ENCODE measurements at places on chromosomes 3 and 15.

DNA sequence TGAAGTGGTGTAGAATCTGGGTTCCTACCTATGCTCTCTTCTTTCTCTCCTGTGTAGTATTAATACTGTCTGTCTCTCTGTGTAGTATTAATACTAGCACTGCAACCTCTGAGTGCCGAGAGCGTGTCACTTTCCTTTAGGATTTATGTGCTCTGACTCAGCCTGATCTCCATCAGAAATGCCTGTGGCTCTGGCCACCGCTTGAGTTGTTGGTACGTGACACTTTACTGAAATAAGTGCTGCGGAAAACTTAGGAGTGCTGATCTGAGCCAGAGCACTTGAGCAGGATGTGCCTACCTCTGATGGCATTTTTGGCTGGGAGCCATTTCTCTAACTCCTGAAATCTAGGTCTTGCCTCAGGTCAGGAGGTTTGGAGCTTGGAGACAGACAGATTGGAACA, 807.4 kb downstream of the SQOR start:
- DNase-seq = no peak

- no peak for DNase-seq
Observed at GRCh38 chr3:44845528-44846520, 15.9 kb upstream of the TMEM42 start.

DNA sequence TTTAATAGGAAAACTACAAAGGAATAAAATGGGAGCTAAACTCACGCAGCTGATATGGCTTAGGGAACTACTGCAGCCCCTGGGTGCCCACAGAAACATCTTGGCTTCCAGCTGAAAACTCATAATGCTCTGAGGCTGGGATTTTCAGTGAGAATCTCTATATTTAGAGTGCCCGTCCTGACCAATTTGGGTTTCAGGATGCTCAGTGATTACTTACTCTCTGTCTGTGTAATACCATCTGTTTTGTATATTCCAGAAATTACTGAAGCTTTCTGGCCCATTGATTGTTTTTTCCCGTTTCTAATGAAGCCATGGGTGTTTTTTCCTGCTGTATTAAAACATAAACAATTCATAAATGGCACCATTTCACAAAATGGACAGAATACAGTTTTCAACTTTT, 50.6 kb upstream of the ZNF385D start:
- no peak for DNase-seq

- no peak for DNase-seq
Observed at GRCh38 chr15:64558460-64559179, 98.2 kb downstream of the ZNF609 start.

DNA sequence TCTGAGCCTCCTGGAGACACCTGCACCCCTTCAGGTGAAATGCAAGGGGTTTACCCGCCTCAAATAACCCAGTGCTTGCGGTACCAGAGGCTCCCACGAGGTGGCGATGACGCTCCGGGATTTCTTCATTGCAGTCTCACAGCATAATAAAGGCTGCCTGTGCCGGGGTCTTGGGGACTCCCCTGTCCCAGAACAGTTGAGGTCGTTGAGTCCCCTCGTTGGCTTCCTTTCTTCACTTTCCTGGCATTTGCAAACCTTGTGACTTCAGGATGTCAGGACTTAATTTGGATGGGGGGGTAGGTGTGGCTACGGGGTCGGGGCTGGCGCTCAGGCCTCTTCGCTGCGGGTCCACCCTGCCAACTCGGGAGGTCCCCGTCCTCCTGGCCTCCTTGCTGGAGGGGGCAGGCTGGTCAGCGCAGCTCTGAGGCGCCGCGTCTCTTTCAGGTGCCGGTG, 1.3 kb downstream of the GNAT1 start:
- DNase-seq = peak; percentile 84

DNA sequence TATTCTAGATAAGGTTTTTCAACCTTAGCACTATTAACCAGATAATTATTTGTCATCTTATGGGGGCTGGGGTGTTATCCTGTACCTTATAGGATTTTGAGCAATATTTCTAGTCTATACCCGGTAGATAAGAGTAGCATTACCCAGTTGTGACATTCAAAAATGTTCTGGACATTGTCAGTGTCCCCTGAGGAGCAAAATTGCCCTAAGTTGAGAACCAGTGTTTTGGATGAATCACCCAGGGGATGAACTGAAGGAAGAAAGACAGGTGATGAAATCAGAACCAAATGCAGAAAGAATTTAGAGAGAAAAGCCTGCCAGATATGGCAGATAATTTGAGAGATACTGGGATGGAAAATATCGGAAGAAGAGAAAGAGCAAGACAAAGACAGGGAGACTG, 58.2 kb downstream of the KCNH8 start:
- no peak for DNase-seq

GRCh38 chr3:157204431-157204830, 44.5 kb upstream of the CCNL1 start:
- DNase-seq = no peak

- DNase-seq = peak; percentile 61
Observed at GRCh38 chr15:52076889-52077781, 35.4 kb downstream of the BCL2L10 start.

GRCh38 chr15:101198031-101198575, 53.7 kb downstream of the CHSY1 start:
- no peak for DNase-seq

DNA sequence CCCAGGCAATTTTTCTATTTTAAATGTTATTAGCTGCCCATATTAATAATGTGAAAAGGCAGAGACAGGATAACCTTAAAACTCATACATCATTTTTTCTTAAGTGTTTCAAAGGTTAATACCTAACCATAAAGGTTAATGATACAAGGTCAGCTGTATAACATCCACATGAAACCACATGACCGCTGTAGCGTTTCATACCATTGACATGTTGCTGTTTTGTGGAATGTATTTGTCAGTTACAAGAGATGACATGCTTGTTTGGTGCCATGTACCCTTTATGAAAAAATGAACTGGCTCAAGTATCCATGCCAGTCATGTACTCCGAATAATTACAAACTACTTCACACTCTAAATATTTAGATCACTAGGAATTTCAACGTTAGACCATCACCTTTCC, 207.4 kb downstream of the FMN1 start:
- no peak for DNase-seq

DNA sequence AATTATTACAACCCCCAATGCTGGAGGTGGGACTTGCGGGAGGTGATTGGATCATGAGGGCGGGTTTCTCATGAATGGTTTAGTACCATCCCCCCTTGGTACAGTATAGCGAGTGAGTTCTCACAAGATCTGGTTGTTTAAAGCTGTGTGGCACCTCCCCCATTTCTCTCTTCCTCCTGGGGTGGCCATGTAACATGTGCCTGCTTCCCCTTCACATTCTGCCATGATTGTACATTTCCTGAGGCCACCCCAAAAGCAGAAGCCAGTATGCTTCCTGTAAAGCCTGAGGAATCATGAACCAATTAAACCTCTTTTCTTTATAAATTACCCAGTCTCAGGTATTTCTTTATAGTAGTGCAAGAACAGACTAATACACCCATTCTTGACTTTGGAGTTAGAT, 20.3 kb upstream of the PROK2 start:
- DNase-seq = no peak

- no peak for DNase-seq
Observed at GRCh38 chr3:25427942-25428788, at the start of gene RARB. Gene RARB (plus strand): TSS chr3:25428263. CDS start chr3:25428732, 469 bp downstream.

DNA sequence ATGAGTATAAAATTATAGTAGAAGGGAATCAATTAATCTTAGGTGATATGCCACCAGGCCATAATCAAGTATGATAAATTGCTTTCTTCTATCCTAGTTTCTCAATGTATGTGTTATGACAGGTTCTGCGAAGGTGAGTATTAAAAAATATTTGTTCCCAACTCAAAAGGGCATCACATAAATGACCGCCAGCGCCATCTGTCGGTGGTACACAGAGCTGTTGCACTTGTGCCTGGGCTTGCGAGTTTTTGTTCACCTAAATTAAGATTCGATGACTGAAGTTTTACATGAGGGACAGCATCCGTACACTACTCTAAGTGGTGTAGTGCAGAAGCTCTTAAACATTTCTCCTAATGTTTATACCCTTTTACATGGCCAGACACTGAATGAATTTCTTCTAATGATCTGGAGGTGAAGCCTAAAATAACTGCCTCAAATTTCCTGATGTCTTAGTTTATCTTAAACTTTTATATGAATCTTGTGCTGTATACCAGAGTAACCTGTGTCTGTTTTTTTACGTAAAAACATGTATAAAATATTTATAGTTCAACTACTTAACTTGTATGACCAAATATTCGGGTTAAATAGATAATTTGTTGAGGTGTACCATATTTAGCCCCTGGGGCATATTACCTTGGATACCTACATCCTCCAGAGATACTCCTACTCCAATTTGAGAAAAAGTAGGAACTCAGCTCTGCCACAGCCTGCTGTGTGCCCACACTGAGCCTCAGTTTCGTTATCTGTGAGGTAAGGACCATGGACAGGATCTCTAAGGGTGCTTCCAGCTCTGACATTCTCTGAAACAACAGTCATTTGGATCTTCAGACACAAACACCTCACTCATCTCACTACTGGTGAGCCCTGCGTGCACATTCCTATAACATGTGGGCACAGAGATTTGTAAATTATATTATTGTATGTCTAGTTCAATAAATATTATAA, 365.6 kb downstream of the MAGI1 start:
- DNase-seq = peak; percentile 33

- DNase-seq = no peak
Observed at GRCh38 chr3:134829721-134830120, 34.7 kb downstream of the EPHB1 start.

DNA sequence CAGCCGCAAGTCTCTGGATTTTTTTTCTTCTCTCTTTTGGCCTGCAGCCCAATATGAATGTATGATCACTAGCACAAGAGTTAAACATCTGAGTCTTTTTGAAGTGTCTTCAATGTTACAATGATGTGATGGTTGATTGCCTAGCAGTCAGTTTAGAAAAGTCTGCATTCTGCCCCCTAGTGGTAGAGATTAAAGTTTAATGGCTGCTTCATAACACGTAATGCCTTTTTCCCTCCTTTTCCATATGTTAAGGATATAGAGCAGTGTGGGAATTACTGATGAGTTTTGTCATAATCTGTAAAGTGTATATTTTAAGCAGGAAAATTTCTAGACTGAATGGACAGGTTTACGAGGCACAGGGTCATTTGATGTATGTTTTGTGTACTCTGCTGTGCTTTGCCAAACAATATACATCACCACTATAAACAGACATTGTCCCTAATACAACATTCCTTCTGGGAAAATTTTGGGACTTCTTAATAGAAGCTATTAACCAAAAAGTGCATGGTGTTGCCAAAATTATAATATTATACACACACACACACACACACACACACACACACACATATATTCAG, 1038.5 kb upstream of the NR2F2 start:
- DNase-seq = peak; percentile 49

DNA sequence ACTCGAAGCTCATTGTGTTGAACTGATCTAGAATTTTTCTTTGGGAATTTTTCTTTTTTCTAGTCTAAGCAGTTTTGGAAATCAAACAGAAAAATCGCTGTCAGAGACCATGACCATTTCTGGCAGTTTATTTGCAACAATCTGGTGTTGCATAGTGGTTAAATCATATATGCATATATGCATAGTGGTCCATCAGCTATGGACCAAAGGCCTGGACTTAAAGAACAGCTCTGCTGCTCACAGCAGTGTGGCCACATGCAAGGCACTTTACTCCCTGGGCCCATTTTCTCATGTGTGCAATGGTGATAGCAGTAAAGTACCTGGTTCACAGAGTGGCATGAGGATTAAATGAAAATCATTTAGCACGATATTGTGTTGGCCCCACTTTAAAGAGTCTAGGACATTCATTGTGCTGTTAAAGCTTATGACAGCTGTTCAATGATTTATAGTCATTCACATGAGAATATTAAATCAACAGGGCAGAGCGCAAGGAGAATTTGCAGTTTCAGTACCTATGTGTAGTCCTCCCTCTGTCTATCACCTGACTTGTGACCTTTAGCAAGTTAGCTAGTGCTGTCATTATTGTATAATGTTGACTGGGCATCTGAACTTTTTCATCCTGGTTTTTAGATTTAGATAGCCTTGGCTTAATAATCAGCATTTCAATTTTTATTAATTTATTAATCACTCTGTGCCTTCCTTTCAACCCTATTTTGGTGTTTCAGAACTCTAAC, 46.4 kb downstream of the BLM start:
- no peak for DNase-seq

- no peak for DNase-seq
Observed at GRCh38 chr3:118029049-118029448, 1005.6 kb downstream of the IGSF11 start.

DNA sequence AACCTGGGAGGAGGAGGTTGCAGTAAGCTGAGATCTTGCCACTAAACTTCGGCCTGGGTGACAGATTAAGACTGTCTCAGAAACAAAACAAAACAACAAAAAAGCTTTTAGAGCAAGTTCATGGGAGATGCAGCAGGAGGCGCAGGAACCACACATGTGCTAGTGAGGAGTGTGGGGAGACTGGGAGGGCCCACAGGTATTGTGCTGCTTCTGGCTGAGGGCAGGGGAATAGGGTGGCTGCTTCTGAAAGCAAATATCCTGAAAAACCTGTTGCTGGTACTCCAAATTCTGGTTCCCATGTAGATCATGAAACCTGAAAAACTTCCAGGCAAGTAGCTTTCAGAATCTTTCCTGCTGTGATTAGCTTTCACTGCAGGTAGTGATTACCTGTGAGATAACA, 22.1 kb downstream of the TYRO3 start:
- DNase-seq = no peak

DNA sequence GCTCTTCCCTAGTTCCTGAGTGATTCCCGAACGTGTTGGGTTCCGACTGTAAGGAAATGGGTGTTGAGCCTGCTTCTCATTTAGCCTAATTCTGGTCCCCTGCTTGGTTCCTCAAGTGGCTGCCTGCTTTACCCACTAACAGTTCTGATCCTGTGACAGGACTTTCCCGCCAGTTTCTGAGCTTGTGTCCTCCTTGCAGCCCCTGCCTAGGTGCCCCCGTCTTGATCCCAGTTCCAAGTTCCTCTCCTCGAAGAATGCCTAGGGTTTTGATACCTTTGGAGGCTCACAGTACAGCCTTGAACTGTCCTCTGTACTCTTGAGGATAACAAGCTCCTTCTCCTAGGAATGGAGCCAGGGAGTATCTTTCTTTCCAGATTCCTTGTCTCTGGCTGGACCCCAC, 12.0 kb upstream of the RASGRF1 start:
- DNase-seq = no peak

DNA sequence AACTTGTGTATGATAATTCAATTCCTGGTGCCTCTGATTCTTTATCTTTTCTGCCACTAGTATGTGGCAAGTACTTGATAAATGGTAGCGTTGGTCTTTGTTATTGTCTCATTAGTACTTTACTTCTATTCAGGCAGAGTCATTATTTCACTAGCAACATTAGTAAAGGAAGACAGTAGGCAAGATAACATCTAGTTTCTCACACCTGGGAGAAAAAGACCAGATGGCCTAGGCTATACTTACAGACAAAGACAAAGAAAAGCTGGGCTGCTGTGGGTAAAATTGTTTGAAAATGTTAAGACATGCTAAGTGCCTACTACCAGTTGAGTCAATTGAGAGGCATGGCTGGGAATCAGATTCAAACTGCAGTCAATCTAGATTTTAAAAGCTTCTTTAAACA, 198.7 kb upstream of the CMC1 start:
- no peak for DNase-seq

All from activated CD4-positive, alpha-beta T cell treated with anti-CD3 and anti-CD28 coated beads, Interleukin-2, Interleukin-4, amounts not matched to agents 100 ng/mL and 50 ng/mL, durations not matched to agents 16 hours and 8 hours (primary cell).